Non-pigmented ciliary epithelial cell (primary cell): ENCODE measurements at places on chromosomes 7 and 10.

DNA sequence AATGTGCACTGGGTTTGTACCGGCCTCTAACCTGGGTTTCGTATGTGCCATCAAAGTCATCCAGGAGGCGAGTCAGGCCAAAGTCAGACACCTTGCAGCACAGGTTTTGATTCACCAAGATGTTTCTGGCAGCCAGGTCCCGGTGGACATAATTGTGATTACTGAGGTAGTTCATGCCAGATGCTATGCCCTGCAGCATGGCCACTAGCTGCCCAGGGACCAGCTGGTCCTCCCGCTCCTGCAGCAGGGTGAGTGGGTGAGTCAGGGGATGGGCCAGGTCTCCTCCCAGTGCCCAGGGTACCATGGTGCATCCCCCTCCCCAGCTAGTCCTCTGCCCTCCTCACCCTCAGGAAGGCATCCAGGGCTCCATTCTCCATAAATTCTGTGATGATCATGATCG lies 13.6 kb downstream of the ZYX start:
- no peak for DNase-seq

- DNase-seq = no peak
Measured at GRCh38 chr10:12121673-12122072, 7.8 kb upstream of the SEC61A2 start.

DNA sequence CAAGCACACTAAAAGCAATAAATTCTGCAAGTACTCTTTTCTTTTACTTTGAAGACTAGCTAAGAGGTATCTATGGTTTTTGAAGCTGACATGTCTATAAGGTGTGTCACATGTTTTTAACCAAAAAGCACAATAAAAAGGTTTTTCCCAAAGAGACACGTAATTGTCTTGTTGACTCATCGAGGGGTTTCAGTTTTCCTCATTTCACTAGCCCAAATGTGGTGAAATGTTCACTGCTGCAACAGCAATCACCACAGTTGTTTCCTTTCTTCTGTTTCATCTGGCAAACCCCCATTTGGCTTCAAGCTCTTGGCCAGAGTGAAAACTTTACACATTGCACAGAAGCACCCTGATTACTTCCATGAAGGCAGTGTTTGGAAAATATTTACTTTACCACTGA lies 3.8 kb upstream of the HOXA4 start:
- DNase-seq = no peak

DNA sequence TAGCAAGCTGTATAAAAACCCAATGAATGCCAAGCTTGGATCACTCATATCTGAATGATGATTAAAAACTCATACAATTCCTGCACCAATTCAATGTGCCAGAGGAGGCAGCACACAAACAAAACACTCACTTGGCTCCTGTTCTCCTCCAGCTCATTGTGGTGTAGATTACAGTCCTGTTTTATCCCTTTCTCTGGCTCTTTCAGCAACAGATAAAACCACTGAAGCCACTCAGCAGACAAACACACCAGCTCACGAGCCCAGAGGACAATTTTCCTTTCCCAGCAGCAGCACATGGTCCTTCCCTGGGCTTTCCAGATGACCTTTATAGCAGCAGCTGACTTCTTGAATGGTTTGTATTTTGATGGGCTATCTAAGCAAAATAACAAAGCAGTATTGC lies 107.3 kb upstream of the STARD3NL start:
- DNase-seq = no peak

DNA sequence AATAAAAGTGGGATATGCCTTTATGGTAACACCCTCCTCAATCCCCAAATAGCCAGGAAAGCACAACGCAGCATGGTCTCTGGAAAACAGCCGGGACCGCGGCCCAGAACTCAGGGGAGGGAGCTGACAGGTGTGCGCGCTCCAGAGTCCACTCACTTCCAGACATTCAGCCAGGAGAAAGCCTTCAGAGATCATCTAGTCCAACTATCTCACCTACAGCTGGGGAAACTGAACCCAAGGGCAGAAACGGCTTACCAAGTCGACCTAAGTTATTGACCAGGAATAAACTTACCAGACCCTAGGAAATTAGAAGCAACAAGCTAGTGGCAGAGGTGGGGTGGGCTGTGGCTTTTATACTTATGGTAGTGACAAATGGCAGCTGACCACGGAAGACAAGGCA lies 16.4 kb downstream of the GSDME start:
- DNase-seq = no peak

DNA sequence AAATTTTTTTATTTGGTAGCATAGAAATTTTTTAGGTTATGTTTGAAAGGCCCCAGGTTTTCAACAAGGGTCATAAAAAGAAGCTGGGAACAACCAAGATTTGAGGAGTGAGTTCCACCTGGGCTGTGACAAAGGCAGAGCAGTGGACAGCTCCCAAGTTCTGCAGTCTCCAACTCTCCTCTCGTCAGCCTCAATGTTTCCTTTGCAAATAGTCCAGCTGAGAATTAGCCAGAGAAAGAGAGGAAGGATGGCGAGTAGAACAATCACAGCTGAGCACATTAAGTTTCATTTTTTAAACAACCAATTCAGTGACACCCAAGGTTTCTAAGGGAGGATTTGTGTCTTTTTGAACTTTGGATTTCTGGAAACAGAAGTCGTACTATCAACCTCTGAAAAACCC lies 143.2 kb downstream of the NRCAM start:
- DNase-seq = no peak

GRCh38 chr7:105678811-105679495 lies 97.7 kb upstream of the EFCAB10 start:
- no peak for DNase-seq

DNA sequence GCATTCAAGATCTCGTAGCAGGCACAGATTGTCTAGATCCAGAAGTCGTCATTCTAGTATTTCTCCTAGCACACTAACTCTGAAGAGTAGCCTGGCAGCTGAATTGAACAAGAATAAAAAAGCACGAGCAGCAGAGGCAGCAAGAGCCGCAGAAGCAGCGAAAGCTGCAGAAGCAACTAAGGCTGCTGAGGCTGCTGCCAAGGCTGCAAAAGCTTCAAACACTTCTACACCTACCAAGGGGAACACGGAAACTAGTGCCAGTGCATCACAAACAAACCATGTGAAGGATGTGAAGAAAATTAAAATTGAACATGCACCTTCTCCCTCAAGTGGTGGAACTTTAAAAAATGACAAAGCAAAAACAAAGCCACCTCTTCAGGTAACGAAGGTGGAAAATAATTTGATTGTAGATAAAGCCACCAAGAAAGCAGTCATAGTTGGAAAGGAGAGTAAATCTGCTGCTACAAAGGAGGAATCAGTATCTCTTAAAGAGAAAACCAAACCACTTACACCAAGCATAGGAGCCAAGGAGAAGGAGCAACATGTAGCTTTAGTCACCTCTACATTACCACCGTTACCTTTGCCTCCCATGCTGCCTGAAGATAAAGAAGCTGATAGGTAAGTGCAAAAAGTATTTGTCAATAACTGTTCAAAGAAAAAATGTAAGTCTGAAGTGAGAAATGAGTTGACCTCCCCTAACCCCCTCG lies 37.7 kb downstream of the CDK13 start:
- no peak for DNase-seq

- DNase-seq = no peak
Measured at GRCh38 chr7:105876964-105877601, 684 bp upstream of the ATXN7L1 start.

DNA sequence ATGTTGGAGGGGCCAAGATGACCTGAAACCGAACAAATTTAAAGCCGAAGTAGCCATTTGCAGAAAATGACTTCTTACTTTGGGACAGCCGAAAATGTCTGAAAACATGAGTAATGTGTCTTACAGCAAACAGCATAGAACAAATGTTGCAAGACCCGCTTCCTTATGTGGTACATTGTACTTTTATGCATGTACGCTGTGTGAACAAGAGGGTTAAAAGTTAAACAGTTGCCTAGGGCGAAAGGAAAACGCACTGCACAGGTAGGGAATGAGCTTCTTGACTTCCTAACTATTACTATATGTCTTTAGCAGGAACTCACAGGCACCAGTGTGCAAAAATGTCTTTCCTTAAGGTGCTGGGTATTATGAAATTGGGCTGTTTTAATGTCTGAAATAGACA lies 303.5 kb upstream of the MGMT start:
- DNase-seq = no peak

DNA sequence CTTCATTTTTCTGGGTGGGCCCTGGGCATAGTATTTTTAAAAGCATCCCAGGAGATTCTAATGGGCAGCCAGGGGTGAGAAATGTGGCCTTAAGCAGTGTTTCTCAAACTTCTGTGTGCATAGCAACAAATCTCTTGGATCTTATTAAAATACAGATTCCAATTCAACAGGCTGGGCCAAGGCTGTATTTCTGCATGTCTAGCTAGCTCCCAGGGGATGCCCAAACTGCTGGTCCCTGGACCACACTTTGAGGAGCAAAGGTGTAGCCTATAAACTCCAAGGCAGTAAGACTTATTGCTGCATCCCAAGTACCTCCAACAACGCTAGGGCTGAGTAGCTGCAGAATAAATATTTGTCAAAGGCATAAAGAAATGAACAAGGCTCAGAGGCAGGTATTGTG lies 292.9 kb upstream of the ZMIZ1 start:
- no peak for DNase-seq

- DNase-seq = no peak
Measured at GRCh38 chr7:101788517-101788916, 28.9 kb upstream of the CUX1 start.

- no peak for DNase-seq
Measured at GRCh38 chr10:5387169-5387568, 17.5 kb downstream of the TUBAL3 start.

DNA sequence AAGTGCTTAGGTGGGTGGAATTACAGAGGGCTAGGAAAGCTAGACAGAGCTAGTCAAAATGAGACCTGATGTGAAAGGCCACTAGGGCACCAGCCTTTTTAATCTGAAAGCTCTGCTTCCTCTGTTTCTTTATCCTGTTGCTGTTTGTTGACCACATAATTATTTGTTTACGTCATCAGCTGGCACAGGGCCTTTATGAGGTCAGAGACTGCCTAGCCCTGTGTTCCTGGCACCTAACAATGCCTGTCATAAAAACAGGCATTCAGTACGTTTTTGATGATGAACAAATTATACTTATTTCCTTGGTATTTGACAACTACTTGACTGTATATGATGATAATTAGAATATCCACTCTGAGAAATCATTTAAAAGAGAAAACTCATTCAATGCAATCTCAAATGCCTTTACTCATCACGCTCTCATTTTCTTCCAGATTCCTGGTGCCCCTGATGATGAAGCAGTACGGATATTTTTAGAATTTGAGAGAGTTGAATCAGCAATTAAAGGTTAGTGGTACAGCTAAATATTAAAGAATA lies 26.0 kb downstream of the RBM17 start:
- DNase-seq = no peak

- no peak for DNase-seq
Measured at GRCh38 chr10:114174695-114175188, 739 bp upstream of the CCDC186 start.

GRCh38 chr7:12961910-12962480 lies 274.6 kb downstream of the ARL4A start:
- DNase-seq = no peak

DNA sequence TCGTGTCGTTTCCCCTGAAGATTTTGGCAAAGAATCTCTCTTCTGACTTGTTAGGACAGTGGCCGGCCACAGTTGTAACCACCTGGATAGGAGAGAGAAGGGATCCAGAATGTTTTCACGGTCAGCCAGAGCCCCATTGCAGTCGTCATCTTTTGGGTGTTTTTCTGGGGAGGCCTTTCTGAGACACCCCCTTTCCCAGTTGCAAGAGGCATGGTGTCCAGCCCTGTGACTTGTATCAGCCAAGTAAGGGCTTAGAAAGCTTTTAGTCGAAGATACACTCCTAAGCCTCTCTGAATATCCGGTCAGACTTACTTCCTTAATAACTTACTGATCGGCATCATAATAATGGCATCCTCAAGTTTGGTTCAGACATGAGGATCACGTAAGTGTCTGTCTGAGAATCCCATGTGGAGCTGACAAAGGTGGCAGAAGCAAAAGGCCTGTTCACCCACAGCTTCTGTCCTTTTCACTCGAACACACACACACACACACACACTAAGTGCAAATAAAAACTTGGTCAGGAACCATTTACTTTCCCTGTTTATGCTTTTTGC lies 435.7 kb upstream of the GALNT17 start:
- DNase-seq = no peak

- DNase-seq = no peak
Measured at GRCh38 chr7:158266426-158266816, 321.2 kb downstream of the PTPRN2 start.

- no peak for DNase-seq
Measured at GRCh38 chr10:105398202-105398601, 757.1 kb downstream of the SORCS3 start.

- no peak for DNase-seq
Measured at GRCh38 chr10:43249962-43250614, 16.8 kb downstream of the RASGEF1A start.
